ENCODE measurements at places on chromosomes 6 and 20. TPM values are rescaled to one million over a fixed set of nuclear protein-coding genes. Genes with fewer than 3 reads are reported as not detected.
A peak's percentile ranks its signal among the peaks of the same experiment; 100 is the strongest.

DNA sequence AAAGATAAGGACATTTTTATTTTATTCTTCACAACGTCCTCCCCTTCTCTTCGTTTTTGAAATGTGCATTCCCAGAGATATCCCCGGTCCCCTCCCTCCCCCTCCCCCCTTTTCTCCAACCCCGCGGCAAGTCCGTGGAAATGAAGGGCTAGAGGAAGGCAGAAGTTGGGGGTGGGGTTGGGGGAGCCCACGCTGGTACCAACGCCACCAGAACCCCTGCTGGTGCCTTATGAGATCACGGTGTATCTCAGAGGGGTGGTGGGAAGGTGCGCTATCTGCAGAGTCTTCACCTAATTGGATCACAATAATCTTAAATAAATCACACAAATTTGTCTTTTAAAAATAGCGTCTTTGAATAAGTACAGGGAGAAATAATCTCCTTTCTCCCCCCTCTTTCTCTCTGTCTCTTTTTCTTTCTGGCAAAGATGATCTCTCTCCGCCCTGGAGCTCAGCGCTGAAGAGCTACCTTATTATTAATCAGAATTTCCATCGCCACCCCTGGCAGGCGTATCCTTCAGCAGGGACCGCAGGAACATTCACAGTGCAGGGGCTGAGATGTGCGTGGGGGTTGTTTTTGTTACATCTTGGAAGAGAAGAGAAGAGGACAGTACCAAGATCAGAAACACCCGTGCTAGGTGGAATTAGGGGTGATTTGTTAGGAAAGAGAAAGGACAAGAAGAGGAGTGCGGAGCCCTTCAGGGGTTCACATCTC is 915 bp downstream of the CLVS2 start:
- DNase-seq = no peak

DNA sequence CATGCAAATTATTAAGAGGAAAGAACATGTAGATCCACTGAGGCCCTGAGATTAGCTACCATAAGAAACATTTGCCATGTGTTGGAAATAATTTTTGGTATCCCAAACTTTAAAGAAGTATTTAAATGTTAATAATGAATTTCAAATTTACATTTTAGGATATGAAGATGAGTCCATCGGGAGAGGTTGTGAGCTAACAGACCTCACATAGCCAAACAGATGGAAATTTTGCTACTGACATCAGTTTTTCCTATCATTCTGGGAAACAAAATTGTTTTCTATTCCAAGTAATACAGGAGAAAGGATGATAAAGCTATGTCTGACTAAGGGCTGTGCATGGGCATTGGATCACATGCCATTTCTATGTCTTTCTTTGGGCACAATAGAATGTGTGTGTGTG is 809.6 kb downstream of the TENT5A start:
- DNase-seq = no peak

- DNase-seq = no peak
Observed at GRCh38 chr6:129661536-129662405, 48.2 kb downstream of the ARHGAP18 start.

DNA sequence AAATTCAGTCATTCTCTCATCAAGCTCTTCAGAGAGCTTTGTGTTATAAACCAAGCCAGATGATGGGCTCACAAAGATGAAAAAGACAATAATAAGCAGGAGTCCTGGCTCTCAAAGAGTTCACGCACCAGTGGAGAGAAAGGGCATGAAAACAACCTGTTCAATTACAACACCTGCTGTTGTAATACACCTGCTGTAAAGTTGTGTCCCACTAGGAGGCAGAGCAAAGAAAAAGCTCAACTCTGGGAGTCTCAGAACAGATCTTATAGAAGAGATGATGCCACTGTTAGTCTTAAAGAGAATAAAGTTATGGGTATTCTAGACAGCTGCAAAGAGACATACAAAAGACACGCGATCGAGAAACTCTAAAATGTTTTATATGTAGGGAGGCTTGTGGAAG is 100.6 kb downstream of the DCDC2 start:
- no peak for DNase-seq

GRCh38 chr6:17870300-17871188 is 116.9 kb downstream of the KIF13A start:
- no peak for DNase-seq

- peak; percentile 5 for DNase-seq
Observed at GRCh38 chr6:145428706-145429105, 306.6 kb downstream of the EPM2A start.

- no peak for DNase-seq
Observed at GRCh38 chr6:33164665-33165373, 27.4 kb downstream of the COL11A2 start.

GRCh38 chr6:32163559-32164258 is 686 bp upstream of the EGFL8 start:
- no peak for DNase-seq

DNA sequence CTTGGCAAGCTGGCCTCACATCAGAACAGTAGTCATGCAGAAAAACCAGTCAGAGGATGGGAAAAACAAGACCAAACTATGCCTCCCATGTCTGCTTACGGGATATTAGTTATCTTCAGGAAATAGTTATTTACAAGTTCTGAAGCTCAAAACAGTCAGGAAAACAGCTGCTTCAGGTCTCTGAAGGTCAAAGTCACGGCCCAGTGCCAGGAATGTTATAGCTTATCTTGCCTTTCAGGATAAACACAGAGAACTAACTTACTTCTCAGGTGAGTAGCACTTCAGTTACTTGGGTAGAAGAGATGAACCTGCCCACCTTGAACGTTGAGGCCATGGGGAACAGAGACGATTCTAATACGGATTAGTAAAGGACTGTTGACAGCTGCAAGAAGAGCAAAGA is 310.7 kb downstream of the KIF16B start:
- DNase-seq = no peak

Gene HLA-DQA2
- not detected for total RNA-seq

Gene ZBP1
- 3.0 TPM for total RNA-seq

Gene ENPP4
- total RNA-seq = 3.1 TPM

Gene JPH2
- total RNA-seq = 16.4 TPM

Gene IYD
- total RNA-seq = not detected

Gene BYSL
- total RNA-seq = 19.2 TPM

Gene DEFB123
- not detected for total RNA-seq

Gene ENPP5
- 0.22 TPM for total RNA-seq
